Esophagus muscularis mucosa (tissue), 4 donors: ENCODE measurements at places on chromosomes 1 and 21. TPM values are rescaled to one million over a fixed set of nuclear protein-coding genes. Genes with fewer than 3 reads are reported as not detected.

DNA sequence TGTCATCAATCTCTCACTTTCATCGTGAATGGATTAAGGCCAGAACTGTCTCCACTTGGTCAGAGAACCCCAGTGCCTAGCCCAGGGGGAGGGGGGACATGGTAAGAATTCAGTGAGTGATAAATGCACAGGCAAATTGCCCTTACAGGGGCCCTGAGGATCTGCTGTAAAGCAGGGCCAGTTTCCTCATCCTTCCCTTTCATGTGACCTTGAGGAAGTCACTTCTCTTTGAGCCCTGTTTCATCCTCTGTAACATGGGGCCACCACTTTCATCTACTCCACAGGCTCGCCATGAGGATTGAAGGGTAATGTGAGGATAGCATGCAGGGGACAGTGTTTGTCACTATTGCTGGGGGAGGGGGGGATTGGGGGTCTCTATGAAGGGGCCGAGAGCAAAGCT is 28.1 kb upstream of the C1QA start:
- DNase-seq, result no peak

- no peak for DNase-seq
Observed at GRCh38 chr21:34935452-34935851, 113.7 kb downstream of the RUNX1 start.

The BMP8A gene
- total RNA-seq, result 3.0 TPM

GRCh38 chr1:28928314-28928941 is 14.1 kb downstream of the EPB41 start:
- DNase-seq, result no peak

GRCh38 chr1:77044133-77044849 is 174.9 kb downstream of the PIGK start:
- peak; percentile 79 for DNase-seq

The ZMYND12 gene
- total RNA-seq, result 0.78 TPM

DNA sequence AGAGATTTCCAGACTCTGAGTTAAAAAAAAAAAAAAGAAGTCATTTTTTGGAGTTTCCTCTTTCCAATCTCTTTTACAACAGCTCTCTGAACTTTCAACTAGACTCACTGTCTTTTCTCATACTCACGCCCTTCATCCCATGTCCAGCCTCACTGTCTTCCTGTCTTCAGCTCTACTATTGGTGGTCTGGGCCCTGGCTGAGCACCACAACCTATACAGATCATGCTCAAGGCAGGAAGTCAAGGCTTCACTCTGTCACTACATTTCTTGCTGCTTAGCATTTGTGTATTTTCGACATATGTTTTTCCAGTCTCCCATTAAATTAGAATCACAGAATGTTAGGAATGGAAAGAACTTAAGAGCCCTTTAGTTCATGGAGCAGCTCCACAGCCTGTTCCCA is 106.4 kb upstream of the PPP2R5A start:
- no peak for DNase-seq

DNA sequence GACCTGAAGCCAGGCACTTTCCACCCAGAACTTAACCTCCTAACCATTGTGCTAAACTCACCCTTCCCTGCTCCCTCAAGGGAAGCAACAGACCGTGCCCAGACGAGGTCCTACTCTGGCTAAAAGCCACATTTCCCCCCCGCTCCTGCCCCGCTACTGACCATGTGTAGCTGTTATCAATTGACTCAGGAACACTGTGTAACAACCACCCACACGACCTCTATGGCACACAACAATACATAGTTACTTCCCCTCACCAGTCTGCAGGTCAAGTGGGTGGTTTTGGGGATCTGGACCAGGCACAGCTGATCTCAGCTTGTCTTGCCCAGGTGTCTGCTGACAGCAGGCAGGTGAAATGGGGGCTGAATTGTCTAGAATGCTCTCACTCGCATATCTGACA is 40.1 kb downstream of the CAMK2N1 start:
- DNase-seq, result no peak

DNA sequence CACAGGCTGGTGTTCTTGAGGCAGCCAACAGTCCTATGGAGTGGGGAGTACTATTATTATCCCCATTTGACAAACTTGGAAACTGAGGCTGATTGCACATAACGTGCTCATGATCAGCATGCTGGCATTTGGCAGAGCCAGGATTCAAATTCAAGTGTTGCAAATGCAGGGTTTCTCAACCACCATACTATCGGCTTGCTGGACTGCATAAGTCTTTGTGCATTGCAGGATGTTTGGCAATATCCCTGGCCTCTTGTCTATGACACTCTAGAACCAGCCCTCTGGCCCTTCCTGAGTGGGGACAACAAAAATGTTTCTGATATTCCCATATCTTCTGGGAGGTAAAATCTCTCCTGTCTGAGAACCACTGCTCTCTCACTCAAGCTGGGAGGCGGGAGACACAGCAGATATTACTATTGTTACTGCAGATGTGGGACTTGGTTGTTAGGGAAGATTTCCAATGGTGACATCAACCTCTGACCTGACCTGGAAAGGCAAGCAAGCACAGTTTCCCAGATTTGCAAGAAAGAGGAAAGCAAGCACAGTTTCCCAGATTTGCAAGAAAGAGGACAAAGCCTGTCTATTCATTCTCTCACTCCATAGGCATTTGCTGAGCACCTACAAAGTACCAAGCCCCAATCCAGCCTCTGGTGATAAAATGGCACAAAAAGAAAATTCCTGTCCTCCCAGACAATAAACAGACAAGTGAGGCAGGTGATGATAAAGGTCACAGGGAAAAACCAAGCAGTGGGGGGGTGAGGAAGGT is 1.0 kb upstream of the AADACL3 start:
- DNase-seq, result peak; percentile 78

DNA sequence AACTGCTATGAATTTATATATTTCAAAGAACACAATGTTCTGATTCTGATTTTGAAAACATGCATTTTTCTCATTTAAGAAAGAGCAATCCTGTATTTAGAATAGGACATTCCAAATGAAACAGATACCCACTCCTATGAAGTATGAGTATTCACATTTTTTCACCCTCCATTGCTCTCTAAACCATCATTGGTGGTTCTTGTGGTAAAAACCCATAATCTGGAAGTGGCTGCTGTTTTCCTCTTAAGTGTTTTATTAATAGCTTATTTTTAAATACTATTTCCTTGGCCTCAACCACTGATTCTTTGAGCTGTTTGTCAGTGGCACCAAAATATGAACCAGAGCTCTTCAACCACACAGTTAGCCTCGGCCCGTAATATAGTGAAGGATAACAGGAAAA is 60.0 kb upstream of the ADAM30 start:
- no peak for DNase-seq

The S100A1 gene
- 4.3 TPM for total RNA-seq

The CD53 gene
- 17.0 TPM for total RNA-seq

The MPZ gene
- 7.5 TPM for total RNA-seq

The KRTAP19-1 gene
- not detected for total RNA-seq

- no peak for DNase-seq
Observed at GRCh38 chr21:17053321-17053720, 459.5 kb upstream of the CXADR start.

GRCh38 chr1:208601561-208601960 is 357.4 kb upstream of the PLXNA2 start:
- peak; percentile 81 for DNase-seq

GRCh38 chr1:41564741-41565475 is 80.4 kb upstream of the EDN2 start:
- no peak for DNase-seq

The C1orf74 gene
- 1.6 TPM for total RNA-seq

- no peak for DNase-seq
Observed at GRCh38 chr21:41914965-41915364, 35.8 kb upstream of the PRDM15 start.

The FAM72C gene
- not detected for total RNA-seq

The FHAD1 gene
- total RNA-seq, result not detected

The SLC39A1 gene
- 101 TPM for total RNA-seq

The ADAM30 gene
- total RNA-seq, result not detected

The HES3 gene
- total RNA-seq, result not detected

The PTCH2 gene
- total RNA-seq, result 0.97 TPM

GRCh38 chr1:4018466-4019146 is 118.5 kb upstream of the C1orf174 start:
- peak; percentile 82 for DNase-seq

DNA sequence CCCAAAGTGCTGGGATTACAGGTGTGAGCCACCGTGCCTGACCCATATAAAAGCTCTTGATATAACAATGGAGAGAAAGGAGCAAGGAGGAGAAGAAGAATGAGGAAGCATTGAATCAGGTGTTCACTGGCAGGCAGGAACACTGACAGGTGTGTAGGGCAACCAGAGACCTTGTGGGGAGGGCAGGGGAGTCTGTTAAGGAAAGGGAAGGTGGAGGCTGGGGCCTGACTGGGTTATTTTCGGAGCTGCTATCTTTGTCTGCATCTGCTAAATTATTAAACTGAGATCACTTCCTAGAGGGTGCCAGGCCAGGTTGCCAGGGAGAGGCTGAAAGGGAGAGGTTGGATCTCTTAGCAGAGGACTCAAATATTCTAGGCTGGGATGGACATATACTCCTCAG is 6.8 kb upstream of the TRNP1 start:
- no peak for DNase-seq

- DNase-seq, result no peak
Observed at GRCh38 chr1:228377664-228378089, 29.0 kb downstream of the TRIM11 start.

The FOXO6 gene
- 0.42 TPM for total RNA-seq

DNA sequence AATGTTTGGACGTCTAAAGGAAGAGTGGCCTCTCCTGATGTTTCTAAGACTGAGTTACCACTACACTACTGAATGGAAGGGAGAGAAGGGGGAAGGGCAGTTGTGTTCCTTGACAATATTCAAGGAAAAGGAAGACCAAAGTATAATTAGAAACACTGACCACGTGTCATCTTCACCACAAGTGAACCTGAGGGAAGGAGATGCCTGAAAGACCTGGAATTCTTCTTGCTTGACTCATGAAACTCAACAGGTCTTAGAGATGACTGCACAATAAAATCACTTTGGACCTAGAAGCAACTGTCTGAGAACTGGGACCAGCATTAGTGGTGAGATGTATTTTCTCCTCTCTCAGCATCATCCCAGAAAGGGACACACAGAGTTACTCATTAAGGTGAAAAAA is 56.7 kb downstream of the PTPN14 start:
- no peak for DNase-seq

DNA sequence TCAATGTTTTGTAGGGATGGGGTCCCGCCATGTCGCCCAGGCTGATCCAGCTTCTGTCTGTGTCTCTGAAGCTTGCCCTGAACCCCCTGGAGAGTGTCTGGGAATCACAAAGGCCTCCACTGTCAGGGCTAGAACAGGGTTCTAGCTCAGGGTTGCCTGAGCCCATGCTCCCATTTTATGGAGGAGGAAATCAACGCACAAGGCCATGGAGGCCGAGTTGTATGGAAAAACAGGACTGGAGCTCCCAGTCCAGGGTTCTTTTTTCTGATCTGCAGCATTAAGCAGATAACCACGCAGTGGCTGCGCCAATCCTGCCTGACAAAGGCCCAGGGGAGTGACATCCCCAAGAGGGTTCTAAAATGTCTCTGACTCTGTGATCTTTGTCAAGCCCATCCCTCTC is 67.6 kb upstream of the NBPF3 start:
- DNase-seq, result no peak

- peak; percentile 96 for DNase-seq
Observed at GRCh38 chr1:207868774-207869721, 41.9 kb downstream of the CD34 start.

GRCh38 chr1:229674042-229674441 is 48.0 kb downstream of the URB2 start:
- no peak for DNase-seq

DNA sequence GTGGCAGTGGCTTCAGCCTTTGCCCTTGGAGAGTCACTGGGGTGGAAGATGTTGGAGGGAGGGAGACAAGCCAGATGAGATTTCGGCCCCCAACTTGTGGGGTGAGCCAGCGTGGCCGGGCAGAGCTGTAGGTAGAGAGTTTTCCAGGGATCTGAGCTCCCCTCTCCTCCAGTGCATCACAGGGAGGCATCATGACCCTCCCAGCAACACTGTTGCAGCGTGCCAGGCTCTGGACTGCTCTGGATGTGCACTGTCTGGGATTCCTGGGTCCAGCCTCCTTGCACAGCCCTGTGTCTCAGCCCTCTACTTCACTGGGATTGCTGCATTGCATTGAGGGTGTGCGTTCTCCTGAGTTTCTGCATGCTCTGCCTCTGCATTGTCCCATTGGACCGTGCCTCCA is 8.9 kb downstream of the PTPRU start:
- DNase-seq, result no peak

The C1QTNF12 gene
- total RNA-seq, result not detected

DNA sequence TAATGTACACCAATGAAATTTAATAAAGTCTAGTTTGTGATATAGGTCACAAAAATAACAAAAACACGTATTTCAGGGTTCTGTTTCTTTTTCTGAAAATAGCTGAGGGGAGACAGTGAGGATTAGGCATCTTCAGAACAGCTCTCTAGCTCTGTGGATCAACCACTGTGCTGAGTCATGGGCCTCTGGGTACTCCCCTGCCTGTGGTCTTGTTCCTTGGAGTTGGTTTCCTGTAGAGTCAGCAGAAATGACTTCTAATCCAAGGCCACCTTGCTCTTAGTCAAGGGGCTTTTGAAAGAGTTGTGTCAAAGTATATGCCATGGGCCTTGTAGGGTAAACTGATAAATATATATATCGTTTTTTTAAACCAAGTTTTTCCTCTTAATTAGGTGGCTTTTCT is 141.8 kb upstream of the ZRANB2 start:
- DNase-seq, result no peak

- no peak for DNase-seq
Observed at GRCh38 chr1:47631411-47631995, 193.7 kb downstream of the FOXD2 start.

DNA sequence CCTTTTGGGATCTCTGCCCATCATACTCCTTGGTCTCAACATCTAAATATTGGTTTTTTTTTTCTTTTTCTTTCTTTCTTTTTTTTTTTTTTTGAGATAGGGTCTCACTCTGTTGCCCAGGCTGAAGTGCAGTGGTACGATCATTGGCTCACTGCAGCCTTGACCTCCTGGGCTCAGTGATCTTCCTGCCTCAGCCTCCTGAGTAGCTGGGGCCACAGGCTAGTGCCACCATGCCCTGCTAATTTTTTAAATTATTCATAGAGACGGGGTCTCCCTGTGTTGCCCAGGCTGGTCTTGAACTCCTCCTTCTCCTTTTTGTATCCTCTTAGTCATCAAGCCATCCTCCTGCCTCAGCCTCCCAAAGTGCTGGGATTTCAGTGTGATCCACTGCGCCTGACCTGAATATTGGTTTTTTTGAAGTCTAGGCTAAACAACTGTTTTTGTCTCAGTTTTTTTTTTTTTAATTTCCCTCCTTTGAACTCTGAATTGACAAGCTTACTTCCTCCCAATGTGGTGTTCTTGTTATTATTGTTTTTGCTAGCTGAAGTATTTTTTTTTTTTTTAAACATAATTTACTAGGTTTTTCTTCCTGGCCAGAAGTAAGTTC is 30.9 kb downstream of the MAPKAPK2 start:
- DNase-seq, result no peak

DNA sequence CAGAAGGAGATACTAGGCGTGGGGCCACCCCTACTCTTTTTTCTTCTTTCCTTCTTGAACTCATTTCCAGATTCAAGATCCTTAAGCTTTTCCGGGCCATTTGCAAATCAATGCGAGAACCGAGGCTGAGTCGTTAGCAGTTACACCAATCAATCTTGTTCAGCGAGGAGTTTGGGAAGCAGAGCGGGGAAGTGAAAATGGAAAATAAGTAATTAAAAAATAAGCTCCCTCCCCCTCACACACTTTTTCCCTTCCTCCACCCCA is 1.7 kb upstream of the NEGR1 start:
- no peak for DNase-seq
